T-helper 22 cell (primary cell): ENCODE measurements at places on chromosomes 13 and 19.

DNA sequence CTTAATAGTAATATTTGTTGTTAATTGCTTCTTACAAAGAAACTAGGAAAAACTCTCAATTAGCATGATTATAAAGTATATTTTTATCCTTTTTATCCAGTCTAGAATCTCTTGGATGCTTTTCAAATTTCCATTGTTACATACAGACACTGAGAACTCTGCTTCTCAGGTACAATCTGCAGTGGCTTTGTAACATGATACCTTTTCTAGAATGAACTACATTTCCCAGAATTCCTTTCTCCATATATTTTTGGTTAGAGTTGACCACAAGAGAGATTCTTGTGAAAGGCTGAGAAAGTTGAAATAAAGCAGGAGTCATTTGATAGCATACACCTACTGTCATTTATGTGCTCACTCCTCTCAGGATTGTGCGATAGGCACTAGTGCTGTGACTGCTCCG is 148.6 kb downstream of the SLITRK6 start:
- DNase-seq = no peak

DNA sequence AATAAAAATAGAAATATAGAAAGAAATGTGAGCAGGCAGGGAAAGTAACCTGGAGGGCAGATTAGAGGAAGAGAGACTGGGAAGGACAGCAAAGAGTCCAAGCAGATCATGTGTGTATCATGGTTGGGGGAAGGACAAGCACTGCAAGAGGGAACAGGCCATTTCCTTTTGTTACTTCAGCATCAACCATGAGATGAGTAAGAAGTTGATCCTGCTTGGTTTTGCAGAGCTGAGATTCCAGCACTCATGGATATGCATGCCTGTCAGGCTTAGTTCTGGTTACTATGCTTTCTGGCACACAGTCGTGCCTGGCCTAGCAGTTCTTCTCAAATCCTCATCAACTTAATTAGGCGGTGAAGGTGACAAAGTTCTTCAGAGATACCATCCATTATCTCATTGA is 18.1 kb downstream of the NALCN start:
- no peak for DNase-seq

DNA sequence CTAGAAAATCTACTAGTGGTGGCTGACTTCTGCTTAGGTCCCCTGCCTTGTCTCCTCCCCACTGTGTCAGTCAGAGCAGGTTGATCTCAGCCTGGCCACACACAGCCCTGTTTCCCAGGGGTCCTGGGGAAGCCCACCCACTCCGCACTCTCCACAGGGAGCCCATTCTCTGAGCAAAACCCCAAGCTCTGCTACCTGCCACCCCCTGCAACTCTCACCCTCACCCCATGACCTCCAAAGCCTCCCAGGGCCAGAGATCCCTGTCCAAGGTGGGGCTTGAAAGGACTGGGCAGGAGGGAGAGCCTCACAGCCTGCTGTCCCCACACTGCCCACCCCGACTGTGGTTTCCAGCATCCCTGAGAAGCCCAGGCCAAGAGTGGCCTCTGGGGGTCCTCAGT is 58.8 kb upstream of the ZNF536 start:
- DNase-seq = no peak

GRCh38 chr19:54523403-54523802 is 20.8 kb downstream of the LAIR2 start:
- DNase-seq = no peak
